ENCODE measurements at places on chromosomes 12 and 14.

DNA sequence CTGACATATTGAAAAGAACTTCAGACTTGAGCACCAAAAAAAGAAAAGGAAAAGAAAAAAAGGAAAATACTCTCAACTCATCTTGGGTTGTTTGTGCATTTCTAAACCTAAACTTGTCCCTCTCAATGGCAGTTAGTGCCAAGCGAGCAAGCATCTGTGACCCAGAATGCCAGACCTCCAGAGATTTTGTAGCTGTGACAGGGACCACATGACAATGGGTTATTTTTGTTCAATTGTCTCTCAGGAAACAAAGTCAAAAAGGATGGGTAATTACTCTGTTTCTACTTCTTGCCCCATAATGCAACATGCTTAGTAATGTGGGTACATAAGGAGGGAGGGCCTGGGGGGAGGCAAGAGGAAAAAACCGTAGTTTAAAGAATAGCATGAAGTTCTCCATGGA lies 285.7 kb upstream of the RTL1 start:
- DNase-seq, result no peak

GRCh38 chr14:58814466-58814865 lies 176.7 kb downstream of the DACT1 start:
- DNase-seq, result no peak

DNA sequence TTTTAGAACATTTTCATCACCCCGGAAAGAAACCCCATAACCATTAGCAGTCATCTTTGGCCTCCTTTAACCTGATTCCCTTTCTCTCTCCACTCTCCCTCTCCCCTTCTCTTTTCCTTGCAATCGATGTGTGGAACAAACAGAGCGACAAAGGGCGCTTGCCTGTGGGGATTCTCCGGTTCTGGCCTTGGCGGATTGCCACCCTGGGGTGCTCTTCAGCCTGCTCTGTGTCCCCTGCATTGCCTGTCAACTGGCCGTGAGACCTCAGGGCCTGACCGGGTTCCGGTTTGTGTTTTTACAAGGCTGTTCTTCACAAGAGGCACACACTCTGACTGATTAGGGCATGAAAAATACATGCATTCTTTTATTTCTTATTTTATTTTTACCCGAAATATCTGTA lies 27.8 kb downstream of the LRTM2 start:
- no peak for DNase-seq

- no peak for DNase-seq
Observed at GRCh38 chr14:46769292-46769691, 117.7 kb upstream of the RPL10L start.

DNA sequence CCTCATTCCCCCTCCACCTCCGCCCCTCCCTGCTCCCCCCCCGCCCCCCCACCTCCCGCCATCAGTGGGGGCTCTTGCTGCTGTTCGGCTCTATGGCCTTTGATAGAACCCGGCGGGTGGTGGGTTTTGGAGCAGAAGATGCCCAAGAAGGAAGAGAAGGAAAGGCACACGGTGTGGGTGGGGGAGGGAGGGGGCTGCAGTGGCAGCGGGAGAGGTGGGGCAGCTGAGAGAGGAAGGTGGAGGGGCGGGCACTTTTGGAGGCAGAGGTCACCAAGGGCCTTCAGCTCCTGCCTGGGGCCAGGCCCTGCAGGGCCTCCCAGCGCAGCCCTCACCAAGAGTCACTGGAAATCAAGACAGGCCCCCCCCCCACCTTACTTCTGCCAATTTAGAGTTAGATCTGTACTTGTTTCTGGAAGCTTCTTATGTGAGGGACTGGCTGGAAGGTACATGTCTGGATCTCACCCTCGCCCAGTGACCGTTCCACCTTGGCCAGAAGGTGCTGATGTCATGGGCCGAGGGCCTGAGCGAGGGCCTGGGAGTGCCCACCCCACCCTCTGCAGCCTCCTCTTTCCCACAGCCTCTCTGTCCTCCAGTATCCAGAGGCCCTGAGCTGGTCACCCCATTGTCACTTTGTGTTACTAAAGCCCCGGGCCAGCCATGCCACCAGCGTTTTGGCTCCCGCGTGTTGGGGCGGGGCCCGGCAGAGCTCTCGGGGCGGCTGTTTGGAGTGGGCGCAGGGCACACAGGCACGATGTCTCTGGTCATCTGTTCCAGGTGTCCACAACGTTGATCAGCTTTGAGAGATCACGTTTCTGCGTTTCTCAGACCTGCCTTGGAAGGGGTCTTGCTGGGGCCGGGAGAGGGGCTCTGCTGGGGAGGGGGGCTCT lies 153.9 kb downstream of the KIF26A start:
- no peak for DNase-seq

DNA sequence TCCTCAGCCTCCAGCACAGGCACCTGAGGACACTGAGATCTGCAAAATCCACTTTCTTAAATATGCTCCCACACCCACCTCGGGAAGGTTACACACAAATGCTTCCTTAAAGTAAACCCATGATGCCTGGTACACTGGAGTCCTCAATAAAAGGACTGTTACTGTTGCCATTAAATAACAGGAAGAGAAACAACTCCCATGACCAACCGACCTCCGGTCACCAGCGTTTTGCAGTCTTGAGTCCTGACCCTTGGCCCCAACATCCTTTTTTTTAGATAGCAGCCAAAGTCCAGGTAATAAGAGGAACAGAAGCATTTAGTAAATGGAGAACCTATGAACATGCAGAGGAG lies 42.4 kb downstream of the ITPK1 start:
- no peak for DNase-seq

DNA sequence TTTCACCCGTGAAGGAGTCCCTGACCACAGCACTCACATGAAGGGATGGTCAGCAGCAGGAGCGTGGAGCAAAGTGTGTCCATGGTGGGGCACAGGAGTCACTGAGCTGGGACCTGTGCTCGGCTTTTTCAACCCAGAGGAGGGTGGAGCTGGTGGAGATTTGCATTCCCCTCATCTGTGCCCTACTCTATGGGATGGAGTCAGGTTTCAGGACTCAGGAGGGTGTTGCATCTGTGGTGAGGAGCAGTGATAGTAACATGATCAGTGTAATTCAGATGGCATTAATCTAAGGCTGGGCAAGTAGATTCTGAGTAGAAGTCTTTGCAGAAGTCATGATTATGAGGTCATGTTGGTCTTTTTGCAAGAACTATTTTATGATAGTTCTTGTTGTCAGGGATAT lies 511.9 kb downstream of the TMEM121 start:
- no peak for DNase-seq

DNA sequence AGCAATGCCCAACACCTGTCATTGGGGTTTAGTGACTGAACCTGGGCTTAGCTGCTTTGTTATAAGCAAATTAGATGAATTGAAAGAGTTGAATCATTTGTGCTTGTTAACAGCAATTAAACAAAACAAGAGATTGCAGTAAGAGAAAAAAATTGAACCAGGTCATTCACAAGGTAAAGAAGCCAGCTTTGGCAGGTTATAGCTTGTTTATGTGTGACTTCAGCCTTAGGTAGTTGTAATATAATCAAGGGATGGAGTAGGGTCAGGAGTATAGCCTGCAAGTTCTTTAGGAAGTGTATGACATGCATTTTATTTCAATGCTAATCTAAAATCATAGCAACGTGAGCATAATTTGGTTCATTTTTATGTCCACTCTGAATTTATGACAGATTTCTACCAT lies 63.4 kb upstream of the PLEKHG3 start:
- no peak for DNase-seq

DNA sequence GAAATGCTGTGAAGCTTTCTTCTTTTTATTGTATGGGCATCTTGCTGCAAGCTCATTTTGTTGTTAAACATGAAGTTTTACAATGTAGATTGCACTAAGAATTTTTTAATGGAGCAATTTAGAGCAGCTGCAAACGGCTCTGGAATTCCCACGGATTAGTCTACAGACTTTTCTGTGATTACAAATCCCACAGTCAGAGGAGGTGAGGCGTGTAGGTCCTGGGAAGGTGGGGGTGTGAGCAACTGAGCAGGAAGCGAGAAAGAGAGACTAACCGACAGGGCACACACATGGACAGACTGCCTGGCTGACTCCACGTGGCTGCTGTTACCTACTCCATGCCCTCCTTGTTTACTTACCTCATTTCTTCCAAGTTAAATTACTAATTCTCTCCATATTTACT lies 348.5 kb downstream of the NPAS3 start:
- no peak for DNase-seq

DNA sequence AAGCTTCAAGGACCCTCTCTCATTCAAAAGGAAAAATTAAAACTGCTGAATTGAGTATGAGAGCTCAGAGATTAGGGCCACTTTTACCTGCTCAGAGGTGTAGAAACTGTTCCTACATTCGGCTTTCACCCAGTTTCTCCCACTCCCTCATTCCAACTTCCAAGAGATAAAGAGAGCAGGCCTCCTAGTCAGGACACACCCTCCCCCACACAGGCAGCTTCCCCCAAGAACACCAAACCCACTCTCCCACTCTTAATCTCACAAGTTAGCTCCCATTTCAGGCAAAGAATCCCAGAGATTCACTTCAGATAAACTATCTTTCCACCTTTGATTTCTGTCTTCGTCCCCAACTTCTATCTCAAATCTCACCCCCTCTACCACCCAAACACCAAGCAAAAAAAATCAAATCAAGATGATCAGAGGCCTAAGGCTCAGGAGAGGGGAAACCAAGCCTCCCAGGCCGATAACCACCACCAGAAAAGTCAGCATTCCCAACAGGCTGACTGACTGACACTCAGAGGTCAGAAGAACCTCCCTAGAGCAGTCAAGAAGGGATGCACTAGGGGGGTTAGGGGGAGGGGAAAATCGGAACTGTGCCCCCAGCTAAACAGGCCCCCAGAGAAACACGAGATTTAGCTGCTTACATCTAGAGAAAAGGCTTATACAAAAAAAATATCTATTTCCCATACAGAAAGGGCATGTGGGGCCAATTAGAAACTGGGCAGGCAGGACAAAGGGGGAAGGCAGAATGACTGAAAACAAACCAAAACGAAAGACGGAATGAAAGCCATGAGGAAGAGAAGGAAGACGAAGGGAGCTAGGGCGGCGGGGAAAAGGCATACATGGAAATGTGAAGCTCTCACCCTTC lies 13.2 kb upstream of the CDH24 start:
- no peak for DNase-seq

- no peak for DNase-seq
Observed at GRCh38 chr12:58566599-58566998, 353.7 kb downstream of the LRIG3 start.

DNA sequence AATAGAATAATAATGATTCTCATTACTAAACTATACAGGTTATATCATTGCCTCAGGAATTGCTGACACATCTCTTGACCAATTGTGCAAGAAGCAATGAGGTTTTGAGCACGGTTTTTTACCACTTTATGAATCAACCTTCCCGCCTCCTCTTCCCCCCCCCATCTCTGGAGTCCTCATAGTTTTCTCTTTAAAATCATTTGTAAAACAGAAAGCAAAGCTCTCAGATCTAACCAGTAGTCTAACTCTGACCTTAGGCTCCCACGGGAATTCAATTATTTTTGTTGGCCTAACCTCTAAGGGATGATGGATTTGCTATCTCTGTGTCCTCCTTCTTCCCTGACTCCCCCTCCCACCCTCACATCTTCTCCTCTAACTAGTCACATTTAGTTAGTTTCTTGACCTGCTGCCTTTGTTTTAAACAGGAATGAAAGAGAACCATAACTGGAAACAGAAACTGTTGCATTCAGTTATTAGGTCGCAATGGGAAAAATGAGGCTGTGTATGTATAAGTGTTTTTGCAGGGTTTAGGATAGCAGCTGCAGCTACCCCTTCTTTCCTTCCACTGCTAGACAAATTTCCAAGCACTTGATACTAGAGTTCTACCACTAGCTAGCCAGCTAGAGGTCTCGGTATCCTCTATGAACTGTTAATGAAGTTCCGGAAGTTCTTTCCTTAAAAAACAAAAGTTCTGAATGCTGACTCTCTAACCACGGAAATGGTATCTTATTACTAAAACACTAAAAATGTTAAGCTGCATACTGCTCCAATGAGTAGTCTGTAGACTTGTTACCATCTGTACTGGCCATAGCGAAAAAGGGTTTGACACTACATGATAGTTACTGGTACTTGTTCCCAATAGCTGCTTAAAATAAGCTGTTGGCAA lies 65.4 kb downstream of the TAOK3 start:
- no peak for DNase-seq

- DNase-seq, result no peak
Observed at GRCh38 chr12:90017316-90017715, 308.7 kb upstream of the ATP2B1 start.

GRCh38 chr14:29815016-29815674 lies 112.5 kb downstream of the PRKD1 start:
- DNase-seq, result no peak

GRCh38 chr12:75641031-75641780 lies 129.8 kb upstream of the KRR1 start:
- no peak for DNase-seq
